ENCODE measurements at places on chromosomes 7 and 10. TPM values are rescaled to one million over a fixed set of nuclear protein-coding genes. Genes with fewer than 3 reads are reported as not detected.

GRCh38 chr7:859359-860030 is 16.9 kb upstream of the GET4 start:
- H3K4me1 ChIP-seq = peaks cover 32% of the 10 kb centered on the region
- peaks cover 99% of the 10 kb centered on the region for H3K36me3 ChIP-seq
- no peaks in the 10 kb centered on the region for H3K27me3 ChIP-seq
- DNase-seq = peak; percentile 65

DNA sequence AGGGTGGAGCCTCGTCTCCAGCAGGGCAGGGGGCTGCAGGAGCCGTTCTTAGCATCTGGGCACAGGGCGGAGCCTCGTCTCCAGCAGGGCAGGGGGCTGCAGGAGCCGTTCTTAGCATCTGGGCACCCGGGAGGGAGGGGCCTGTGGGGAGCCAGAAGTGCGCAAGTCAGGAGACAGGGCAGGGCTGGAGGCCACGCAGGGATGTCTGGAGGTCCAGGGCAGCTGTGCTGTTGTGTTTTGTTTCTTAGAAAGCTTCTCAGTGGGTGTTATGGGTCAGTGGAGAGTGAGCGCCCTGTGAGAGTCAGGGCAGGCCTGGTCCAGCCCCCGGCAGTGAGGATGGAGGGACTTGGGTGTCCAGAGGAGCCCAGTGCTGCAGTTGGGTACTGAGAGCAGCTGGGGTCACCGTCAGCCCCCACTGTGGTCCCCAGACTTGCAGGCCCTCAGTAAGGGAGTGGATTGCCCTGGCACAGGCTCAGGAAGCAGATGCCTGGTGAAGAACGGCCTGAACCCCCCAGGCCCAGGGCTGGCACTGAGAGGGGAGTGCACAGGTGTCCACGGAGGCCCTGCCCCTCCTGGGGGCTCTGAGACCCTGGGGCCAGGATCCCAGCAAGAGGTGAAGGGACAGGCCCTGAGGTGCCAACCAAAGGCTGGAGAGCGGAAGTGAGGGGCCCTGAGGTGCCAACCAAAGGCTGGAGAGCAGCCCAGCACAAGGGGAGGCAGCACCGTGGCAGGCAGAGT is 29.8 kb downstream of the FAM20C start:
- no peak overlapping the region for H3K4me3 ChIP-seq
- DNase-seq = no peak
- H3K4me1 ChIP-seq = peaks cover 36% of the 10 kb centered on the region
- H3K27me3 ChIP-seq = no peaks in the 10 kb centered on the region
- peak overlapping the region; percentile 44 for H3K27ac ChIP-seq

The SEMA4G gene
- total RNA-seq = 7.7 TPM

The SGMS1 gene
- 24.6 TPM for total RNA-seq

DNA sequence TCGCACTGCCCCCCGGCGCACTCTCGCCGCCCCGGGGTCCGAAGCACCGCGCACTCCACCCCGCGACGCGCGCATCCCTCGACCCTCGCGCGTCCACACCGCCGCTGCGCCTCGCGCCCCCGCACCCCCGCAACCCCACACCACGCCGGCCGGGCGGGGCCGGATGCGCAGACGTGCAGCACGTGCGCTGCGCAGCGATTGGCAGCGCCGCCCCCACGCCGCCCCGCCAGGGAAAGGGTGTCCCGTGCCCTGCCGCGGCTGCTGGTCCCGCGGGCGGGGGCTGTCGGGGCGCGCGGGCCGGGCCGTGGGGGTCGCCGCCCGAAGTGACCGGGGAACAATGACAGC is 53.7 kb upstream of the KDM7A start:
- H3K36me3 ChIP-seq = no peaks in the 10 kb centered on the region
- H3K27ac ChIP-seq = peak overlapping the region; percentile 84
- peak overlapping the region; percentile 59 for H3K4me3 ChIP-seq
- DNase-seq = peak; percentile 62
- H3K27me3 ChIP-seq = no peaks in the 10 kb centered on the region

The ARHGAP22 gene
- 2.3 TPM for total RNA-seq

GRCh38 chr7:150468241-150468640 is 17.8 kb downstream of the GIMAP8 start:
- no peak overlapping the region for H3K27ac ChIP-seq
- DNase-seq = no peak
- no peaks in the 10 kb centered on the region for H3K27me3 ChIP-seq
- peaks cover 6% of the 10 kb centered on the region for H3K4me1 ChIP-seq
- H3K4me3 ChIP-seq = no peak overlapping the region

- H3K4me3 ChIP-seq = no peak overlapping the region
These were observed 265.5 kb downstream of the ANKRD30A start for GRCh38 chr10:37390926-37391325.

DNA sequence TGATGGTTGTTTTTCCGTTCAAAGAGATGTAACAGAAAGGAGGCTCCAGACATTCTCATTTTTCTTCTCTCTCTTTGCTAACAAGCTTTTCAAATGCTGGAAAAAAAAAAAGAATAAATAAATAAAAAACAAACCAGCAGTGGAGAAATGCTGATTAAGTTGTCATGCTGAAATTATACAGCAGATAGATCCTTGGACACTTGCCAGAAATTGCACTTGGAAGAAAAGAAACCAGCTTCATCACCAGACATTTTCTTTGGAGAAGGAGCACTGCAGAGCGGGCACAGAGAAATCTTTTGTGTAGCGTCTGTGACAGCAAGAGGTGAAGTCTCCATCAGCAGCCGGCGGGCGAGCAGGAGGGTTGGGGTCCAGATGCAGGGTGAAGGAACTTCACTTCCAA is 55.8 kb downstream of the CLRN3 start:
- no peak overlapping the region for H3K4me3 ChIP-seq
- no peaks in the 10 kb centered on the region for H3K4me1 ChIP-seq
- no peak overlapping the region for H3K27ac ChIP-seq
- no peak for DNase-seq
- no peaks in the 10 kb centered on the region for H3K27me3 ChIP-seq

GRCh38 chr10:28595613-28596012 is 62.7 kb downstream of the WAC start:
- no peaks in the 10 kb centered on the region for H3K27me3 ChIP-seq
- H3K36me3 ChIP-seq = peaks cover 27% of the 10 kb centered on the region
- H3K4me3 ChIP-seq = no peak overlapping the region
- H3K4me1 ChIP-seq = no peaks in the 10 kb centered on the region
- no peak overlapping the region for H3K27ac ChIP-seq
- DNase-seq = no peak

All from stomach (tissue), 19 donors.